ENCODE measurements at places on chromosomes 7 and 10. TPM values are rescaled to one million over a fixed set of nuclear protein-coding genes. Genes with fewer than 3 reads are reported as not detected.

Gene TMEM213
- total RNA-seq: not detected

Gene SPDYE5
- not detected for total RNA-seq

Gene APBB1IP
- 8.4 TPM for total RNA-seq

Gene ASIC3
- total RNA-seq: 2.0 TPM

Gene JCAD
- 103 TPM for total RNA-seq

Gene ZNF248
- 16.4 TPM for total RNA-seq

Gene GNGT1
- total RNA-seq: not detected

Gene SH2D4B
- total RNA-seq: not detected

Gene TRIL
- total RNA-seq: 2.6 TPM

Gene EBLN1
- not detected for total RNA-seq

Gene PSD
- total RNA-seq: not detected

Gene CDHR3
- 8.7 TPM for total RNA-seq

Gene NUTM2B
- total RNA-seq: 5.0 TPM

Gene PRPS1L1
- not detected for total RNA-seq

Gene VAX1
- not detected for total RNA-seq

Gene ZNF485
- not detected for total RNA-seq

Gene VGF
- total RNA-seq: not detected

Gene DNAJC12
- total RNA-seq: 5.1 TPM

Gene CFTR
- total RNA-seq: not detected

Gene PDK4
- total RNA-seq: 316 TPM

Gene SEMA3E
- 15.2 TPM for total RNA-seq

Gene CDK1
- total RNA-seq: 2.0 TPM

Gene CALN1
- not detected for total RNA-seq

Gene AKR1B15
- total RNA-seq: 0.28 TPM
